ENCODE measurements at places on chromosomes 13 and 19.

GRCh38 chr19:43779147-43779819 is 1.5 kb downstream of the KCNN4 start:
- no peak for DNase-seq

DNA sequence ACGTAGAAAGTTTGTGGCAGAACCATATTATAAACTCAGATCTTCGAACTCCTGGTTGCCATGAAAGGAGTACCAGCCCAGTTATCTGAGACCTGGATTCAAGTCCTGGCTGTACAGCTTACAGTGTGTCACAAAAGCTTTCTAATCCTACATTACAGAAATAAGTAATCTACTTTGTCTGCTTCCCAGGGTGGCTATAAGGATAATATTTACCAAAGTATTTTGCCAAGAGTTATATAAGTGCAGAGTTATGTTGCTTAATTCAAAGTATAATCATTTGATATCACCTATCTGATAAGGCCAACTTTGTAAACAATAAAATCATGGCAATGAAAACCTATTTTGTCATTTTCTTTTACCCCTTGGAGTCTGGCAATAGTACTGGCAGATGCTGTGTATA is 381.6 kb downstream of the NDFIP2 start:
- DNase-seq, result no peak

- no peak for DNase-seq
These were observed 8.8 kb upstream of the CD22 start for GRCh38 chr19:35320065-35320713.

DNA sequence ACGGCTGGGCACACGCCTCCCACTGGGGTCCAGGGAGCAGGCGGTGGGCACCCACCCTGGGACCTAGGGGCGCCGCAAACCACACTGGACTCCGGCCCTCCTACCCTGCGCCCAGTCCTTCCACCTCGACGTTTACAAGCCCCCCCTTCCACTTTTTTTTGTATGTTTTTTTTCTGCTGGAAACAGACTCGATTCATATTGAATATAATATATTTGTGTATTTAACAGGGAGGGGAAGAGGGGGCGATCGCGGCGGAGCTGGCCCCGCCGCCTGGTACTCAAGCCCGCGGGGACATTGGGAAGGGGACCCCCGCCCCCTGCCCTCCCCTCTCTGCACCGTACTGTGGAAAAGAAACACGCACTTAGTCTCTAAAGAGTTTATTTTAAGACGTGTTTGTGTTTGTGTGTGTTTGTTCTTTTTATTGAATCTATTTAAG is 1.6 kb downstream of the JUNB start:
- no peak for DNase-seq

- DNase-seq, result no peak
These were observed 3.3 kb upstream of the SLC15A1 start for GRCh38 chr13:98755729-98756128.

GRCh38 chr19:50268041-50268440 is 61.1 kb downstream of the KCNC3 start:
- no peak for DNase-seq

DNA sequence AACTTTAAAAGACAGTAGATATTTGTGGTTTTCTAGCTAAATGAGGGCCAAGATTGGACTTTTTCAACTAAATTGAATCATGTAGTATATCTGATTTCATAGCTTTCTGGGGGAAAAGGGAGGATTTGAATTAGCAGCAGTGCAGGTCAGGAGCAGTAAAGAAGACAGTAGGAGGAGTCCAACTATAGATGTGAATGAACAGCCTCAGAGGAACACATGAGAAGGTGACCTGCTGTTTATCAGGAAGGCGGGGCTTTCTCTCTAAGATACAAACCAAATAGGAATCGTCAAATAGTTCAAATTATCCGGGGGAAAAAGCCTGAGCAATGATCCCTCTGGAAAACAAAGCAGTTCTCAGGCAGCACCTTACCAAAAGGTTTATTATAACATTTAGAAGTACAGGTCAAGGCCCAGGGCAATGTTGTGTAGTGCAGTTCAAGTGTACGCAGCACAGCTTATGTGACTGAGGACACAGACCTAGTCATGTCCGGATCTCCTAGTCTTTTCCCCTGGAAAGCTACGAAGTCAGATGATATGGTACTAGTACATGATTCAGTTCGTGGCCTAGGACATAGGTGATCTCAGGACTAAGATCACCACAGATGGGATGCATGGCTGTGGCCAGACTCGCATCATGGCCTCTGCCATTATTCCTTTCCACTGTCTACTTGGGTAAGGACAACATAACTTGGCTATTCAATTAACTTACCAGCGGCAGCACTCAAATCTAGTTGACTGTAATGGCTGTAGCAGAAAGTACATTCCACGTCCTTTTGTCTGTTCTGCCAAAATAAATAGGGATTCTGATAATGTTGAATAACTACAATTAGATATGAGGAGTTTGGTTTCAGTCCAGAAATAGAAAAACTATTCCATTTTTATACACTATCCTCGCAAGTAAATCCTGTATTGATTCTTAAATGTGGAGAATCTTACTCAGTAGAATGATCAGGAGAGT is 40.3 kb downstream of the MPHOSPH8 start:
- no peak for DNase-seq

DNA sequence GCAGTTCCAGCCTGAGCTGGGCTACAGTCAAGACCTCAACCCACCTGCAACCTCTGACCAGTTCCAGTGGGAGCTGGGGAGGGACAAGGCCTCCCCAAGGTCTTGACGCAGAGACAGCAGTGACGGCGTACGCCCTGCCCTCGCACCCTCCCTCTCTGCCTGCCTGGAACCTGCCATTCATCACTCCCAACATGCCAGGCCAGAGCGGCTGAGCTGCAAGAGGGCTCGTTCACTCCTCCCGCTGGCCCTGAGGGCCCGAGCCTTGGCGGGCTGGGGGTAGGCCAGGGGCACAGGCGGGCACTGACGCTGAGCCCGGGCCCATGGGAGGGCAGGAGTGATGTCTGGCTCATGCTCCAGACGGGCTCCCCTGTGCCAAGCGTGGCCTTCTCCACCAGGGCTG is 8.2 kb downstream of the NDUFA11 start:
- no peak for DNase-seq

DNA sequence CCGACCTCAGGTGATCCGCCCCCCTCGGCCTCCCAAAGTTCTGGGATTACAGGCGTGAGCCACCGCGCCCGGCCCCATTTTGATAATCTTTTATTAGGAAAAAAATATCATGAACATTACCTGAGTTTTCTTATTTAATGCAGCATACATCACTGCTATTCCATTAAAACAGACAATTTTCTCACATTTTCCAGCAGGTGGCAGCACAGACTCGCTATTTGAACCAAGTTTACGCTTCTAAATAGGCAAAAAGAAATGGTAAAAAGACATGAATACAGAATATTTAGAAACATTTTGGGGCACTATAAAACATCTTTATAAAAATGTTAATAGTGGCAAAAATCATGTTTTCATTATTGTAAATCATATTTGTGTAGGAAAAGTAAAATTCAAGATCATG is 903.1 kb downstream of the SLITRK6 start:
- no peak for DNase-seq

DNA sequence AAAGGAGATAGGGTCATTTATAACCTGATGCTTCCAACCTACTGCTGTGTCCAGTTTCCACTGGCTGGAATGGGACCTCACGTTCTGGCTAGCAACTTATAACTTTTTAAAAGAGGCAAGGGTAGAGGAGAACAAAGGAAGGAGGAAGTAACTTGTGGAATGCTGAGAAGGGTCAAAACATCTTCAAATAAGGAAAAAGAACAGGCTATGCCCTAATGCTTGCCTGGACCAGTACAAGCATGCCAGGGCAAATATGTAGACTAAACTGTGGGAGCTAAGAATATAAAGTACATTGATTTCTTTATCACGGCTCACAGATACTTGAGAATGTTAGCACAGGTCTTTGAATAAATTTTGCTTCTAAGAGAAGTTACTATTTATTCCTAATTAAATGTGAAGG is 1.5 kb upstream of the ZNF561 start:
- DNase-seq, result no peak

DNA sequence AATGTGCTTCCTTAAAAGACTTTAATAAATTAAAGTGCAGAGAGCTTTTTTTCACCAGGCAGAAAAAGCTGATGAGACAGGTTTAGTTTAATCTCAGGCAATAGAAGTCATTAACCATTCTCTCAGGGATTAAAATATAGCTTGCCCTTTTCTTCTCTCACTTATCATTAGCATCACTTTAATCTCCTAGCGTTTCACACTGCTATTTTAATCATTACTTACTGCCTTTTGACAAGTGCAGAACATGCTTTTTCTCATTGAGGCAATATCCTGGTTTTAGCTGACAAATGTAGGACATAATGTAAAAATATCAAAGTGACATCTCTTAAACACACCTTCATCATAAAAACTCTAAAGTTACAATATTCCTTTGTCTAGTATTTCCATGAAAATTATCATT is 94.6 kb downstream of the DACH1 start:
- DNase-seq, result no peak

DNA sequence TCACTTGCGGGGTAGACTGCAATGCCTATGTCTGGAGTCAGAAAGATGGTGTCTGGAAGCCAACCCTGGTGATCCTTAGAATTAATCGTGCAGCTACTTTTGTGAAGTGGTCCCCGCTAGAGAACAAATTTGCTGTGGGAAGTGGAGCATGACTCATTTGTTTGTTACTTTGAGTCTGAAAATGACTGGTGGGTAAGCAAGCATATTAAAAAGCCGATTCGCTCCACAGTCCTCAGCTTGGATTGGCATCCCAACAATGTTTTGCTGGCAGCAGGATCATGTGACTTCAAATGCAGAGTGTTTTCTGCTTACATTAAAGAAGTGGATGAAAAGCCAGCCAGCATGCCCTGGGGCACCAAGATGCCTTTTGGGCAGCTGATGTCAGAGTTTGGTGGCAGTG is 9.5 kb upstream of the ERVV-1 start:
- no peak for DNase-seq

- DNase-seq, result no peak
These were observed 9.7 kb upstream of the GIPC1 start for GRCh38 chr19:14505488-14506239.

DNA sequence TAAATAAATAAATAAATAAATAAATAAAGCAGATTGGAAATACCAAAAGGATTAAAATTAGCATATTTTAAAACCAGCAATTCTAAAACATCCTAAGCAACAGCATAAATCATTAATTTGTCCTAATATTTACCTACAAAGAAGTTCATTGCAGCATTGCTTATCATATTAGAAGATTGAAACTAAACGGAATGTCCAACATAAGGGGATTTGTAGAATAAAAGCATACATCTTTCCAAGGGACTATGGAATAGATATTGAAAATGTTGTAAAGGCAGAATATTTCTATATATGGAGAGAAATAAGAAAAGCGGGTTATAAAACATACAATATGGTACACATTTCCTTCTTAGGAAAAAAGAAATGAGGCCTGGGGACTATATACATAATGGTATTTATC is 71.1 kb upstream of the RFC3 start:
- DNase-seq, result no peak

- no peak for DNase-seq
These were observed 10.3 kb downstream of the HSH2D start for GRCh38 chr19:16153582-16154336.

DNA sequence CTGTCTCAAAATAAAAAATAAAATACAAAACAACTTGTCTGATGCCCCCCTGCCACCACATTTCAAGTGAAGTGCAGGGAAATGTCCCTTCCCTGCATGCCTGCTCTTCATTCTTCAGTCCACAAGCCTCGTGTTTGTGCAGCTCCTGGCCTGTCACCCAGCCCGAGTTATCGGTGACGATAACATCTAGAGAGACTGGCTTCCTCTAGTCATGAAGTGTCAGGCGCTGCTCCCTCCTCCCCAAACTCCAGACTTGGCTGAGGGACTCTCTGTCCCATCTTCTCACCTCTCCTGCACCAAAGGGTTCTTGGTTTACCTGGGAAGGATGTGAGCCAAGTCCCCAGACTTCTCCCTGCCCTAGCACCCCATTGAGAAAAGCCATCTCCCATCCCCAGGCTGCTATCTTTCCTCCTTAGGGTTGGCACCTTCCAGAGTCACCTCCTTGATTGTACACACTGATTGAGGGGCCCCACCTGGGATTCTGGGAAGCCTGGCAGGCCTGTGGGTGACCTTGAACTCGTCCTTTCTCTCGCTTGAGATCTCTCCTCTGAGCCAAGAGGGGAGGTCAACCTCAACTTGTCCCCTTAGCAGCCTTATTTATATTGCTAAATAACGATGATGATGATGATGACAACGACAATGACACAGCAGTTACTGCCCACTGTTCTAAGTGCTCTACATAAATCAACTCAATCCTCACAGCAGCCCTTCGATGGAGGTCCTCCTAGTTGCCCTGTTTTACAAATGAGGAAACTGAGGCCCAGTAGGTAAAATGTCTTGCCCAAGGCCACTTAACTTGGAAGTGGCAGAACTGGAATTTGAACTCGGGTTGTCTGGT is 13.1 kb upstream of the PLAUR start:
- no peak for DNase-seq

- no peak for DNase-seq
These were observed 110.0 kb upstream of the FBXL3 start for GRCh38 chr13:77136902-77137420.

DNA sequence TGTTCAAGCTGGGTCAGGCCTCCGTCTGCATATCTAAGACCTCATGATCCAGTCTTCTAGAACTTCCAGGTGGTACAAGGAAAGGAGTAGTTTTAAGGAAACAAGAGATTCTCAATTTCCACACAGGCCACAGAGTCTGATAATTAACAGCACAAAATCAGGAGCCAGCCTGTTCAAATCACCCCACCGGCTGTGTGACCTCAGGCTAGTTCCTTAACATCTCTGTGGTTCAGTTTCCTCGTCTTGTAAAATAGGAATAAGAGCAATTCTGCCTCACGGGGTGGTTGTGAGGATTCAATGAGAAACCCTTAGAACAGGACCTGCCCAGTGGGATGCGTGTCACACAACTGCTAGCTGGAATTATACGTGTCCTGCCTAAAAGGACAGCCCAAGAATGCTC is 25.6 kb downstream of the FCGBP start:
- no peak for DNase-seq

DNA sequence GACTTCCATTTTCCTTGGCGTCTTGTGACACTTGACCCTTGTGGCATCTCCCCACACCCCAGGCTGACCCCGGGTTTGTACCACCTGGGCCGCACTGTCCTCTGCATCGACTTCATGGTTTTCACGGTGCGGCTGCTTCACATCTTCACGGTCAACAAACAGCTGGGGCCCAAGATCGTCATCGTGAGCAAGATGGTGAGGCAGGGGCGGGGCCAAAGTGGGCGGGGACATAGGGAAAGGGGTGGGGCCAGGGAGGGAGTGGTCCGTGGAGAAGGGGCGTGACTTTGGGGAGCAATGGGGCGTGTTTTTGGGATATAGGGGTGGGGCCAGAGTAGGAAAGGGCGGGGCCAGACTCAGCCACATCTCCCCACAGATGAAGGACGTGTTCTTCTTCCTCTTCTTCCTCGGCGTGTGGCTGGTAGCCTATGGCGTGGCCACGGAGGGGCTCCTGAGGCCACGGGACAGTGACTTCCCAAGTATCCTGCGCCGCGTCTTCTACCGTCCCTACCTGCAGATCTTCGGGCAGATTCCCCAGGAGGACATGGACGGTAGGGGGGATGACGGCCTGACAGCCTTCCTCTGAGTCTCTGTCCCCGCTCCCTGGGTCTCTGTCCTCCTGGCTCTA is 42.8 kb downstream of the TRPM4 start:
- DNase-seq, result no peak

GRCh38 chr13:85529218-85529594 is 270.0 kb downstream of the SLITRK6 start:
- no peak for DNase-seq
